ENCODE measurements at places on chromosomes 6 and 20. TPM values are rescaled to one million over a fixed set of nuclear protein-coding genes. Genes with fewer than 3 reads are reported as not detected.

DNA sequence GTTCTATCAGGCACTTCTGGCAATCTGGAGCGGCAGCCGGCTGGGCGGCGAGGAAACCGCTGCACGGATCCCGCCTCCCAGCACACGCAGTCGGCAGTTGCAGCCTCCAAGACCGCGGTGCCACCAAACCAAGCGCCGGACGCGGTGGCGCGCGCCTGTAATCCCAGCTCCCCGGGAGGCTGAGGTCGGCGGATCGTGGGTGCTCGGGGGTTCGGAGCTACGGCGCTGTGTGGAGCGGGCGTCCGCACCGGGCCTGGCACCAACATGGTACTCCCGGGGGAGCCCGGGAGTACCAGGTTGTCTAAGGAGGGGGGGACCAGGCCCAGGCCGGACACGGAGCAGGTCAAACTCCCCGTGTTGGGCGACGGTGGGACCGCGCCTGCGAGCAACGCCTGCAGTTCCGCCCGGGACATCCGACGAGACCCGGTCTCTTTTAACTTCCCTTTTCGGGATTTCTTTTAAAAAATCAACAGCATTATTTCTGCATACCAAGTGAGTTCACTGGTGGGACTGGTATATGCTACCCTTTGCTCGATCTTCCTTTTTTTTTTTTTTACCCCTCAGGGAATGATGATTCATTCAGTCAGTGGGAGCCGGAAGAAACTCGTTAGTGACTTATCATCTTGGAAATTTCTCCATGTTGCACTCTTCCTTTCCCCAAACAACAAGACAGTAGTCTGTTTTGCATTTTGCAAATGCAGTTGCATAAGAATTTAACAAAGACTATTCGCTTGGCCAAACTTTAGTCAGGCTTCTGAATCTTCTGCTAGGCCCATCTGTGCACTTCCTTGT lies 27.6 kb downstream of the ZNF311 start:
- DNase-seq: no peak

The DDX39B gene
- 176 TPM for total RNA-seq

- DNase-seq: peak; percentile 70
Observed at GRCh38 chr20:17624551-17625245, 54.8 kb downstream of the DSTN start.

The KHDRBS2 gene
- not detected for total RNA-seq

DNA sequence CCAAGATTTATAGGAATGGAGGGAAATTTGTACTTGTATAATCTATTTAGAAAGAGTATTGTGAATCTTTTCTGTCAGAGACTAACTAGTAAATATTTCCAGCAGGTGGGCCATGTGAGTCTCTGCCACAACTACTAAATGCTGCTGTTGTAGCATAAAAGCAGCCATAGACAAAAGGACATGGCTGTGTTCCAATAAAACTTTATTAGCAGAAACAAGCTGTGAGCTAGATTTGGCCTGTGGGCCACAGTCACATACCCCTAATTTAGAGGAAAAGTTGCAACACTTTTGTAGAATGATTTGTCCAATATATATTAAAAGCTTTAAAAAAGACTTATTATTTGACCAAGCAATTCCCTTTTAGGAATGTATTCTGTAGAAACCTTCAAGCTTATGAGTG lies 207.2 kb downstream of the LMBRD1 start:
- no peak for DNase-seq

GRCh38 chr20:59821201-59821600 lies 112.2 kb downstream of the SYCP2 start:
- peak; percentile 11 for DNase-seq

DNA sequence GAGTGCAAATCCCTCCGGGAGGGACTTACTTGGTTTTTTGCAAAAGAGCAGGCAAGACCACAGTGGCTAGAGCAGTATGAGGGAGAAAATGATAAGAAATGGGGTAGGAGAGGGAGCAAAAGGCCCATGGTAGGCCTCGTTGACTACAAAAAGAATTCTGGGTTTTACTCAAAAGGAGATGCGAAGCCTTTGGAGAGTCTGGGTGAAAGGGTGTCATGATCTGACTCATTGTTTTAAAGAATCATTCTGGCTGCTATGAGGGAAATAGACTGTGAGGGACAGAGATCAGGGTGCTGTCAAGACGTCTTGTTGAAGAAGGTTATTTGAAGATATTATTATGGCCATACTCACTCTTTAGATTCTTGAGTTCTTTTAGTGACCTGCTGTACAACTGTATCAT lies 13.0 kb downstream of the TBC1D32 start:
- DNase-seq: no peak

- DNase-seq: no peak
Observed at GRCh38 chr6:103269581-103269980, 1590.1 kb downstream of the HACE1 start.

- DNase-seq: peak; percentile 76
Observed at GRCh38 chr20:19978511-19979210, 38.5 kb upstream of the NAA20 start.

Data from lower leg skin (tissue), 4 donors.